ENCODE measurements at places on chromosomes 1 and 21.

GRCh38 chr1:26289158-26290059, 9.5 kb downstream of the SH3BGRL3 start:
- DNase-seq: no peak
- H3K4me3 ChIP-seq: no peak overlapping the region
- peaks cover 29% of the 10 kb centered on the region for H3K4me1 ChIP-seq
- H3K27me3 ChIP-seq: no peaks in the 10 kb centered on the region
- no peaks in the 10 kb centered on the region for H3K36me3 ChIP-seq
- no peak overlapping the region for H3K27ac ChIP-seq

DNA sequence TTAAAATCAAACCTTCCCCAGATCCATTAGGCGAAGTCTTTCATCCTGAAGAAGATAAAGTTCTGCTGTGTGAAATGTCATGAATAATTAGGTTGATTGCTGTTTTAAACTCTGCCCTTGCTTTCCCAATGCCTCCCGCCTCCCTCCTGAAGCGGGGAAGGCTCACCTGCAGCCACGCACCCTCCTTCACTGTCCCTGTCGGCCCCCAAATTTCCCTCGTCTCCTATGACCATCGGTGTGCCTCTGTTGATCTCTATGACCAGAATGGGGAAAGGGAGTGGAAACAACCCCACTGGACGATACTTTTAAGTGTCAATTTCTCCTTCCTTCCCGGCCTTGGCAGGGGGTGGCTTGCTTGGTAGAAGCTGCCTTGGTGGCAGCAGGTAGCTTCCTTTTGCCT, 35.1 kb downstream of the LHX4 start:
- no peak overlapping the region for H3K4me3 ChIP-seq
- H3K4me1 ChIP-seq: peaks cover 30% of the 10 kb centered on the region
- no peak for DNase-seq
- H3K36me3 ChIP-seq: no peaks in the 10 kb centered on the region
- H3K27me3 ChIP-seq: no peaks in the 10 kb centered on the region

DNA sequence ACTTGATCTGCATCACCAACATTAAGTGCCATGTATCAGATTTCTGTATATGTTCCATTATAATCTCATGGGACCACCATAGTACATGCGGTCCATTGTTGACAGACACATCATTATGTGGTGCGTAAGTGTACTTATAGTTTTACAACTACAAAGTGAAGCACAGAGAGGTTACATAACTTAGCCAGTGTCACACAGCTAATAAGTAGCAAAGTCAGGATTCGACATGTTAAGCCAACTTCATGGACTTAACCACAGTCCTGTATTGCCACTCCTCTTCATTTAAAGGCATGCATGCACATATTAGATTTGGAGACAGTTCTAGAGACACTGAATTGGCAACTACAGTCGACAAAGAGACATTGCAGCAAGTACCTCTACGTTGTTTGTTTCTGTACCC, 120.5 kb downstream of the ATF6 start:
- no peaks in the 10 kb centered on the region for H3K36me3 ChIP-seq
- no peak overlapping the region for H3K4me3 ChIP-seq
- H3K4me1 ChIP-seq: no peaks in the 10 kb centered on the region
- no peaks in the 10 kb centered on the region for H3K27me3 ChIP-seq
- no peak for DNase-seq

DNA sequence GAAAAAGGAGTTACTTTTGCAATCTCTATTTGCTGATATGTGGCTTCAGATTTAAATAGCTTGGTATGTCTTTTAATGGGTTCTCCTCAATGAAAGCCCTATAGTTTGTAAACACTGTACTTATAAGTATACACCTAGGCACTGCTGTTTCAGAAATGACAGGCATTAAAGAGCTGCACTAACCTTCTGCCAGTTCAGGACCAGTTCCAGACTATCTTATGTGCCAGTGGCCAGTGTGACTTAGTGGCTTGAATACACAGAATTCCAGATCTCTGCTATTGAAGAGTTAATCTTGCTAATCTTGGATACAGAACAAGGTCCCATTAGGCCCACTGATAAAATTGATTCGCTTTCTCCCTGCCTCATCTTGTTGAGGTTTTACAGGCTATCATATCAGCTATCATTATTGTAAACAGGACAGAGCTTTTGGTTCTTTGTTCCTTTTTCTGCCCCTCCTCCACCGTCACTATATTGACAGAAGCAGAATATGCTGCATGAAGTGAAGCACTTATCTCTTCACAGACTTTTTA, 337.5 kb downstream of the LRRIQ3 start:
- no peak for DNase-seq
- no peak overlapping the region for H3K4me3 ChIP-seq
- H3K27ac ChIP-seq: no peak overlapping the region
- no peaks in the 10 kb centered on the region for H3K36me3 ChIP-seq
- no peaks in the 10 kb centered on the region for H3K27me3 ChIP-seq

GRCh38 chr1:1282998-1283397, 2.8 kb downstream of the SCNN1D start:
- no peak overlapping the region for H3K27ac ChIP-seq
- H3K4me3 ChIP-seq: no peak overlapping the region
- H3K4me1 ChIP-seq: peaks cover 1% of the 10 kb centered on the region
- no peaks in the 10 kb centered on the region for H3K27me3 ChIP-seq

DNA sequence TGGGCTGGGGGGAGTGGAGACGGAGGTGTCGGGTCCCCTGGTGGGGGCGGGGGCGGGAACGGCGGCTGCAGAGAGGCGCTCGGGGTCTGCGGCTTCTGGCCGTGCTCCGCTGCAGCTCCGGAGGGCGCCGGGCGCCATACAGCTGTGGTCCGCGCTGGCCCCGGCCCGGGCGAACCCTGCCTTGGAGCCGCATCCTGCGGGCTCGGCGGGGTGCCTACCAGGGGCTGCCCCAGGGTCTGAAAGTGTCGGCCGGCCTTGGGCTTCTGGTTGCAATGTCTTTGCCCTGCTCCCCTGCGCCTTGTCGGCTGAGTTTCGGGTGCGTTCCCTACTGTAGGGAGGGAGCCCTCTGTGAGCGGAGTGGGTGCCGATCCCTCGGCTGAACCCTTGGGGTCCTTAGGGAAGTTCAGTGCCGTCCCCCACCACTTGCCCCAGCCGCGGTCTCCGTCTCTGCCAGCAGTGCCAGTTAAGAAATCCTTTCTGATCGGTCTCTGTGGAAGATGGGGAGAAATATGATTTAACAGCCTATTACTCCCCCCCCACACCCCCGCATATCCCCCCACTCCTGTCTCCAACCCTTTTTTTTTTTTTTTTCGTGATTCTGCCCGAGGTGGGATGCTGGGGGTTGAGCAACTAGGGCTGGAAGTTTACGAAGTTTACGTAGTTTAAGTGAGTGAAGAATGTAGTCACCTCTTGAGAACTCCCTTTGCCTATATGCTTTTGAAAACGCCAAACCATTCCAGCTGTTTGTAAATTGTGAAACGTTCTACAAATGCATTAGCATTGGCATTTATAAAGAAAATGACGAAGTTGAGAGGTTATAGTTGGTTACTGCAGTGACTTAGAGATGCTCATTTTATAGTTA, 588 bp downstream of the NEXN start:
- H3K27ac ChIP-seq: peak overlapping the region; percentile 46
- DNase-seq: peak; percentile 87
- H3K27me3 ChIP-seq: no peaks in the 10 kb centered on the region
- H3K4me3 ChIP-seq: peak overlapping the region; percentile 87
- no peaks in the 10 kb centered on the region for H3K36me3 ChIP-seq

- no peaks in the 10 kb centered on the region for H3K4me1 ChIP-seq
- H3K27me3 ChIP-seq: no peaks in the 10 kb centered on the region
- no peak overlapping the region for H3K4me3 ChIP-seq
- no peak for DNase-seq
- no peaks in the 10 kb centered on the region for H3K36me3 ChIP-seq
- H3K27ac ChIP-seq: no peak overlapping the region
Measured at GRCh38 chr1:209046935-209047334, 536.6 kb upstream of the CAMK1G start.

DNA sequence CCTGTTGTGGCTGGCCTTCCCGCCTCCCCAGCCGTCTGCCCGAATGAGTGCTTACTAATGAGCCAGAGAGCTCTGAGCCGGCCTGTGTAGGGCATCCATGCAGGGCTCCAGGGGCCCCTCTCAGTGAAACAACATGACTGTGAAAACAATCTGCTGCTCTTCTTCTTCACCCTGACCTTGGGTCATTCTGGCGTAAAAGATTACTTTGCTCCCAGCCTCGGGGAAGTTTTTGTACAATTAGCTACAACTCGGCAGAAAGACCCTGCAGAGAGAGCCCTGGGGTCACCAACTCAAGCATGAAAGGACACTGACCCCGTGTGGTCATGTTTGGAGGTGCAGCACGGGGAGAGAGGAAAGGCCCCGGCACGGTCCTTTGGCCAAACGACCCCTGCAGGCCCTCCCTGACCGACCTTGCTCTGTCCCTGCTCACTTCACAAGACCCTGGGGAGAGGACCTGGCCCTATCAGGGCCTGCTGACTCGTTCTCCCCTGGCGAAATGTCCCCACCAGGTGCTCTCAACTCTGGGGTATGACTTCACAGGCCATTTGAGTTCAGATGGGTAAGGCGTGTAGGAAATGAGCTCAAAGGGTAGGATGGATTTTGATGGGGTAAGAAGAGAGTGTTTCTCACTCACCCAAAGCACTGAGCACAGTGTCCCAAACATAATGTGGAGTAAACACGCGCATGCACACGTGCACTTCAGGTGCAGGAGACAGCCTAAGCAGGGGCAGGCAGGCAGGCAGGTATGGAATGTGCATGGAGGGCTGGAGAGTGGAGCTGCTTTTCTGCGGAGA, 22.9 kb upstream of the FAM20B start:
- no peak overlapping the region for H3K27ac ChIP-seq
- H3K4me1 ChIP-seq: no peaks in the 10 kb centered on the region
- no peak overlapping the region for H3K4me3 ChIP-seq
- DNase-seq: peak; percentile 99
- no peaks in the 10 kb centered on the region for H3K27me3 ChIP-seq

DNA sequence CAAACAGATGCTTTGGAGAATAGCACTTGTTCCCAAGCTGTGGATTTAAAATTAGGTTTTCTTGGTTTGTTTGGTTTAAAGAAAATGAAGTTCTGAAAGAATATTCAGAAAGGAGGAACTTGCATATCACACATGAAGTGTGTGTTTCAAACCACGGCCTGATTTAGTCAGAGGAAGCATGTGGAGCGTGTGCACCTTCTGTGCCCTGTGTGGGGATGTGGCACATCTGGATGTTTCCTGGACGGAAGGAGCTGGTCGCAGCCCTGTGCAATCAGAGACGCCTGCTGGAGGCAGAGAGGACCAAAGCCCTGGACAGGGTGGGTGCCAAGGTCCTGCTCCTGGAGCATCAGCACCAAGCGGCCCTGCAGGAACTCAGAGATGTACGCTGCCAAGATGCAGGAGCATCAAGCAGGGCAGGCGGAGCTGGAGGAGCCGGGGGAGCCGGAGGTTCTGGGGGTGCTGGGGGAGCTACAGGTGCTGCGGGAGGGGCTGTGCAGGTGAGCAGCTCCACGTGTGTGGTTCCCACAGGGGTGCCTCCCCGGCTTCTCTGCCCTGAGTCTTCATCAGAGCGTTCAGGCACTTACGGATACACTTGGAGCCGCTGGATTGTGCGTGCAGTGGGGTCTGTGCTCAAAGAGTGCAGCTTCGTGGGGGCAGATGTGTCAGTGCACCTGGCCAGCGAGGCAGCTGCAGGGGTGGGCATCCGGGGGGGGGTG, 45.7 kb downstream of the PCNT start:
- H3K36me3 ChIP-seq: peaks cover 30% of the 10 kb centered on the region
- no peaks in the 10 kb centered on the region for H3K27me3 ChIP-seq
- no peak for DNase-seq

Measured in H1 (cell line).